ENCODE measurements at places on chromosomes 6 and 20.

DNA sequence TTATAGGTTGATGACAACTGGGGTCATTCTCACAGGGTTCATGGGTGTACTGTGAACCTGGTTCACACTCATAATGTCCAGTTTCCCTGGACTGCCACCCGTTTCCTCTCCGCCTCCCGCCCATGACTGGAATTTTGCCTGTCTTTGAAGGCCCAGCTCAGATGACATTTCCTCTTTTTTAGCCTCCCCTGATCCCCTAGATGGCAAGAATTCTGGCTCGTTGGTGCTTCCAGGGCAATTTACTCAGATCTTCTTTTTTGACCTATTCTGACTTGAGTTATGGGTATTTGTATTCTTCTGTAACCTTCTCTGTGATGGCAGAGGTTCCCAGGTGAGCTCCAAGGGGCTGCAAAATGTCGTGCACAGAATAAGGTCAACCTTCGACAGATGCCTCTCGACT, 5.7 kb upstream of the CITED2 start:
- DNase-seq, result no peak

DNA sequence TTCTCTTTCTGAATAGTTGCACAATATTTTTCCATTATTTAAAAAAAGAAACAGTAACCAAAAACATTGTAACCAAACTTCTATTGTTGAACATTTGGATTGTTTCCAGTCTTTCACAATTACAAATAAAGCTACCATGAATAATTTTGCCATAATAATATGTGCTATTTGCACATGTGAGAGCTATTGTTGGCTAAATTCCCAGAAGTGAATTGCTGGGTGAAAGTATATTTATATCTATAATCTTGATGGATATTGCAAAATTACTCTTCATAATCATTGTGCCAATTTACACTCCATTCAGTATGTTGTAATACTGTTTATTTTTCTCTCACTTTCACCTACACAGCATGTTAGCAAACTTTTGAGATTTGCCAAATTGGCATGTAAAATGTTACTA, 36.6 kb upstream of the SLC22A16 start:
- DNase-seq, result no peak

DNA sequence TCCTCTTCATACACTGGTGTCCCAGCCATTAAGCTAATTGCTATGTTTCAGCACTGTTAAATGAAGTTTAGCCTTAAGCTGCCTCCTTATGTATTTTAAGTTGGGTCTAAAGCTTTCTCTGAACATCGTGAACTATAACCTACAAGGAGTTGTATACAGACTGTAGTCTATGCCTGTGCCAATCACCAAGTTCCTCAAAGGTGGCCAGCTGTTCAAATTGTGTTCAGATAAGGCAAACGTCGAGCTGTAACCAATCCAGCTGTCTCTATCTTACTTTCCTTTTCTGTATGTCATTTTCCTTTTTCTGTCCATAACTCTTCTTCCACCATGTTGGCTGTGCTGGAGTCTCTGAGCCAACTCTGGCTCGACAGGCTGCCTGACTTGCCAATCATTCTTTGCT, 199.6 kb downstream of the OGFRL1 start:
- no peak for DNase-seq

GRCh38 chr6:49551078-49551865, 804 bp downstream of the C6orf141 start:
- DNase-seq, result no peak

DNA sequence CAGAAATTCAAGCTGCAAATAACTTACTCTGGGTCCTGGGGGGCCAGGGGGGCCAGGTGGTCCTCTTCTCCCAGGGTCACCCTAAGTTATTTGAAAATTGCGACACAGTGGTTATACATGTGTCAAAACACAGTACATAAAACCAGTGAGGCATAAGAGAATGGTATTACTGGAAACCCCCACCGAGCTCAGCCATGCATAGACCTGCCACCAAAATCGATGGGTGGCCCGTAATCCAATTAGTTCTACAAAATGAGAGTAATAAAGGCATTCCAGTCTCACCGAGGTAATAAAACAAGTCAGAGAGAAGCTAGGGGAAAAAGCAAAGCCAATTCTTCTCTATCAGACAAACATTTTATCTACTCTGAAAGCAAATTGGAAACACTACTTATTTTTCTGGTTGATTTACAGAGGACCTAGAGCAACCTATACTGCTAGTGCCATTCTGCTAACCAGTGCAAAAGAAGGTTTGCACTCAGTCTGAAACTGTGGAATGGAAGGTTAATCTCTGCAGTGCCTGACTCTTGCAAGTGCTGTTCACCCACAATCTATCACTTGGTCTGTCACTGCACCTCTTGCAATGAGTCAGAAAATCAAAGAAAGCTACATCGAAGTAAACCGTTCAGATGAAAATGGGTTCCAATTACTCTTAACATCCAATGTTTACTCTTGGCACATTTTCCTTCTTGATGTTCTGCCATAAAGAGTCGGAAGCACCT, 32.4 kb downstream of the COL9A1 start:
- no peak for DNase-seq

- DNase-seq, result no peak
Measured at GRCh38 chr6:7172649-7173048, 64.9 kb downstream of the RREB1 start.

DNA sequence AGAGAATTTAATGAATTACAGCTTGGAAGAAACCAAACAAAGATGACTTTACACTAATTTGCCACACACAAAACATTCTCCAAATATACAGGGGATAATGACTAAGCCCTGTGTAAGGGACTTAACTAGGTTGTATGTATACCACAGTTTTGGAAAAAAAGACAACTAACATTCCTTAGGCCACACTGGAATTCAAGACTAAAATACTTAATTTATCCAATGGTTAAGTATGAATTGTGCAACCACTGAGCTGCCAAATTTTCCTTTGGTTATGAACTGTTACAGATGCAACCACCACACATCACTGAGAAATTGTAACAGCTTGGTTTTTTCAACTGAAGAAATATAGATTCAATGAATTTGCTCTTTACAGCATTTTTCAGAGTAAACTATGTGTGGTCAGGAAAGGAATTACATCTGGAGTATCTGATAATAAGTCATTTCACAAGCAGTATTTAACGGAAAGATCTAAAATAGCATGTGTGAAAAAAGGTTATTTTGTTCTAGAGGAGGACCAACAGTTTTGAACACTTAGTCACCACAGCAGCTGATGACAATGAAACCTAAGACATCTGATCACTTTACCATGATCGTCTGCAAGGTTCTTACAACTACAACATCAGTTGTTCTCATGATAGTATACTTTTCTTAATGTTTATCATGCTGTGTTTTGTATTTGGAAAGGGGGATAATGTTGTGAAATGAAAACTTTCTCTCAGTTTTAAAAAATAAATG, 318.8 kb downstream of the BCKDHB start:
- no peak for DNase-seq

DNA sequence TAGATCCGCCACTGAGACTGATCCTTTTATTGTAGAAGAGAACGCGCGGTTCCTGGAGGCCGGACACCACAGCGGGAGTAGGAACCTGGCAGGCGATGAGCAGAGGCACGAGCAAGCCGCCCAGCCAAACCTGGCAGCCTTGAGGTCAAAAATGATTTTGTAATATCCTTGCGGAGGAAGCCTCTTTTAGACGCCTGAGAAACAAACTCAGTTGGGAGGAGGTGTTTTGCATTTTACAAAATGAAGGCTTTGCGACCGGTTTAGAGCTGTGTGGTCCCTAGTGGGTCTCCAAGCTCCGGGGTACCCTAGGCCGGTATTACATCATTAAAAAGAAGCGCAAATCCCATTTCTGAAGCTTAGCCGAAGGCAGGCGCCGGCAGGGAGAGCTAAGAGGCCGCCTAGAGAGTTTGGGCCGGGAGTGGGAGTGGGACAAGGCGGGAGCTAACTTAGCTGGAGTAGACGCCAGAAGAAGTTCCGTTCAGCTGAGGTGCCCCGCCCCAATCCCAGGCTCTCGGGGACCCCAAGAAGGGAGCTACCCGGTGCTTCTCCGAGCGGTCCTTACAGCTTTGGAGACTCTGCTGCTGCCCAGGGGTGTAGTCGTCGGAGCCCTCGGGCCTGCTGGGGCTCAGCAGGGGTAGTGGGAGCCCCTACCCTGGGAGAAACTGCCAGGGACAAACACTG, 1.9 kb upstream of the TBX18 start:
- no peak for DNase-seq

DNA sequence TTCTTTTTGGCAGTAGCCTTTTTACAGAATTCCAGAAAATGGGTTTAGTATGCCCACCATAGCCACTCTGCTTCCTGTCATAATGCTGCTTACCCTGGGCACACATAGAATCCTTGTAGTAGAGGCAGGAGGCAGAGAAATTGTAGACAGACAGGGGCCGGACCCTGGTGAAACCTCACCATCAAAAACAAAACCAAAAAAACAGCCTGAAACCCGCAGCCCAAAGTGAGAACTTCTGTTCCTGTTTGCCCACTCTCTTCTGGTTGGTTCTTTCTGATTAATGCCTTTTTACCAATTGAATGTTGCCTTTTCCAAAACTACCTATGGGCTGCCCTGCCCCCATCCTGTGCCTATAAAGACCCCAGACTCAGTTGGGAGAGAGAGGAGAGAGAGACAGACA, 188.2 kb downstream of the CDKAL1 start:
- DNase-seq, result no peak

GRCh38 chr6:116528133-116528532, 16.7 kb downstream of the CALHM5 start:
- no peak for DNase-seq

DNA sequence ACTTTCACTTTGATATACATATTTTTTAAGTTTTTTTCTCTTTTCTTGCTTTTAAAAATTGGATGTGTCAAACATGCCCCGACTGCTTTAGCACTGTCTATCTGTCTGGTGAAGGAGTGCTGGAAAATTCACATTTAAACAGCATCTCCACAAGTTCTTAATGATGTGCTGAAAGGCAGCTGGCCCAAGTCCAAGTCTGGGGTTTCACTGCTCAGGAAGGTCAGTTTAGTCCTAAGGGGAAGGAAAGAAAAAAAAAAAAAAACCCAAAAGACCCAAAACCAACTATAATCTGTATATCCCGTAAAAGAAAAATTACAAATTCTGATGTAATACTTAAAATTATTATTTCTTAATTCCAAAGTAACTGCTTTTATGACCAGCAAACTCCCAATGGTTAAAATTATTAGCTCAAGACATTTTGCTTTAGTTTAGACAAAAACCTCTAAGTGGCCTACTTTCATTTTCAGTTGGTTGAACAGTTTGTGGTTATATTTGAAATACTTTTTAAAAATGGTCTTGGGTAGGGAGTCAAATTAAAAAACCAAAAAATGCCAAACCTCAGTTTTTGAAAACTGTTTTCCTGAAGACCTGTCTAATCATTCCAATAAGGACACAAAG, 79.5 kb upstream of the PREP start:
- no peak for DNase-seq

DNA sequence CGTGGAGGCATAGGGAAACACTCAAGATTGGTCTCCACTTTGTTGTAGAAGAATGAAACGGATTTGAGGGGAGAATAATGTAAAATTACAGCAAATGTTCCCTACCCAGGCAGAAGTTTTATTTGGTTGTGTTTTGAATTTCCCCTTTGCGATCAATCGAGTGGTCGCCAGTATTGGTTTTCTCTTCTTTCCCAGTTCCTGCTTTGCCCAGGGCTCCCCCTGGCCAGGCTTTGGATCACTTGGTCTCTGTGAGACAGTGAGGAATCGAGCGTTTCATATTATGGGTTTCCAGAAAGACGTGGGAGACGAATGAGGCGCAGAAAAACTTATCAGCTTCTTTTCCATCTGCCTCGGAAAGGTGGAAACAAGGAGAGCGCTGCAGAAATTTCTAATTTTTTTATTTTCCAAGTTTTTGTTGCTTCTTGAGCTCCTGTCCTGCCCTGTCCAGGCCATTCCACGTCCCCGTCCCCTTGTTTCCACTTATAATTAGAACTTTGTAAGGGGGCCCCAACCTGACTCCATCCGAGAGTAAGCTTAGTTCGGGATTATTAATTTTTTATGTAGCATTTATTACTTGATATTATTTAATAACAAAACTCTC, 7.5 kb upstream of the TBX18 start:
- DNase-seq, result no peak

GRCh38 chr6:107869871-107870270, 45.8 kb upstream of the SCML4 start:
- DNase-seq, result no peak

DNA sequence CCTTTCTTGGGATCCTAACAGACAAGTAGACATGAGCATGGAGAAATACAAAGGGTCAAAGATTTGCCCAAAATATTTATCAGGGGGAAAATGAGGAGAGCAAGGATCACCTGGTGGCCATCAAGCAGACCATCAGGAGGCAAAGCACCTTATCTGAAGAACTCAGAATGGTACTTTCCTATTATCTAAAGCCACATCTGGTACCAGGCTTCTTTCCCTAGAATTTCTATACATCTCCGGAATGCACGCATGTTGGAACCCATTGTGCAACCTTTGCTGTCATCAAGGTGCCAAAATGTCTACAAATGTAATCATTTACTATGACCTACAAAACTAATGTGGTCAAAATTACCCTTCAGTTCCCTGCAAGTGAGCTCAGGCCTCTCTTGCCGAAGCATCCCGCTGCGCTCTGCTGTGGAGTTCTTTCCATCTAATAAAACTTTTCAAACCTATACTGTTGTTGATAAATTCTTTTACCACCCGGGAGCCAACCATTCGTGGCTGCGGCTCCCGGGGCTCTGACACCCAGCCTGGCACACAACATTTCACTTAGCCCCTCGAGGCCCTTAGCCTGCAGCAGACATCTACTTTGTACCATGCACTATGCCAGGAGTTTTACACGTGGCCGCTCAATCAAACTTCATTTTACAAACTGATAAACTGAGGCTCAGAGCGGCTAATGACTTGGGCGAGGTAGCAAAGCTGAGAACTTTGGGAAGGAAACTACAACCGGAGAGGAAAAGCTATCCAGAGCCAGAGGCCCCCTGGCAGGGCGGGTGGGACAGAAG, 3.8 kb upstream of the CPXM1 start:
- no peak for DNase-seq

DNA sequence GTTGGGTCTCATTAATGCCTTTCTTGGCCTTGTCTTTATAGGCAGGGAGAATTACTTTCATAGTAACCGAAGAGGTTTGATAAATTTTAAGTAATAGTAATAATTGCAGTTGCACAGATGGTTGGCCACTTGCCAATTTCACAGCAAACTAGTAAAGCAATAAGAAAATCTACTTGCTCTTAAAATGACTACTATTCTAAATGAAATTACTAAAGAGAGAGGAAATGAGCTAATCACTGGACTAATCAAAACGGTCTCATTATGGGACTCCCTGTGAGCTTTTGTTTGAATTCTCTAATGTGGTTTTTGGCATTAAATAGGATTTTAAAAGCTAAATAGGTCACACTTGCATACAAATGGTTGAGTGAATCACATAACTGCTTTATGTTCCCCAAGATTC, 227.4 kb upstream of the PLN start:
- no peak for DNase-seq

GRCh38 chr6:76166297-76166696, 93.8 kb upstream of the IMPG1 start:
- DNase-seq, result no peak

GRCh38 chr20:50459124-50459918, 50.9 kb upstream of the PTPN1 start:
- no peak for DNase-seq
